ENCODE measurements at places on chromosomes 1 and 21.
A peak's percentile ranks its signal among the peaks of the same experiment; 100 is the strongest.

DNA sequence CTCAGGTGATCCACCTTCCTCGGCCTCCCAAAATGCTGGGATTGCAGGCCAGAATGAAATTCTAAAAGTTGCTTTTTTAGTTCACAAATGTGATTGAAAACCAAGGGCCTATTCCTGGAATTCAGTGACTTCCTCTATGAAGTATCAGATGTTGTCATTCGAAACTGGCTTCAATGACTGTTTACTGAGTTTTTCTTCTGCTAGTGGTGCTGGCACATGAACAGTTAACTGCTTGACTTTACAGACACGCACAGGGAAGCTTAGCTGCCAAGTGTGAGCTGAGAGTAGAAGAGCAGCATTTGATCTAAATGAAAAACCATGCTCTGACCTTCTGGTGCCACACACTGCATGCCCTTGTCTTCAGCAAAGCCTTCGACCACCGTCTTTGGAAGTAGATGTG, 32.8 kb upstream of the AJAP1 start:
- DNase-seq, result no peak

DNA sequence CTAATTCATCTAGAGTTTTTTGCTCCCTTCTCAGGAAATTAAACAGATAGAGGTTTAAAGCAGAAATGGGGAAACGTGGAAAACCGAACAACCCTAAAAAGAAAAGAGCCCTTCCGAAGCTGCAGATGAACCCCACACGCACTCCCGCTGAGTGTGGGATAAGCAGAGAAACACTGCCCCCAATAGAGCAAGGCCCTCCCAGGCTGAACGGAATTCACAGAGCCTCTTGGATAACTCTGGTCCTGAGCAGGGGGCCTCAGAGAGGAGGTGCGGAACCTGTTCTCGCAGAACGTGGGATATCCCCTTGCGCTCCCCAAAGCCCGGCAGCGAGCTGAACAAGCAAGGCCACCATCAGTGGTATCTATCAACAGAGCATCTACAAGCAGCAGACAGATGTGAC, 44.9 kb downstream of the SSBP3 start:
- DNase-seq, result peak; percentile 31

DNA sequence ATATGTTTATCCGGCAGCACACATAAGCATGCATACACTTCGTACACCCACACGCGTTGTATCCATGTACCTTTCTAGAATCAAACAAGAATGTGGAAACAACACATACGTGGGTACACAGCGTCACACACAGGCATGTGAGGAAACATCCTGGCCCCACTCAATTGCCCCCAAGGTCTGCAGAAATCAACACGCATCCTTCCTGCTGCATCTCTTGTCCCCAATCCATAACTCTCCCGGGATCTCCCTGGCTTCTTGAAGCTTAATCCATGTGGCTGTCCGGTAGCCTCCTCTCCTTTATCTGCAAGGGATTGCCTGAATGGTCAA, 5.5 kb upstream of the TBX15 start:
- DNase-seq, result no peak

GRCh38 chr1:14600405-14601112, 2.1 kb downstream of the KAZN start:
- peak; percentile 21 for DNase-seq

DNA sequence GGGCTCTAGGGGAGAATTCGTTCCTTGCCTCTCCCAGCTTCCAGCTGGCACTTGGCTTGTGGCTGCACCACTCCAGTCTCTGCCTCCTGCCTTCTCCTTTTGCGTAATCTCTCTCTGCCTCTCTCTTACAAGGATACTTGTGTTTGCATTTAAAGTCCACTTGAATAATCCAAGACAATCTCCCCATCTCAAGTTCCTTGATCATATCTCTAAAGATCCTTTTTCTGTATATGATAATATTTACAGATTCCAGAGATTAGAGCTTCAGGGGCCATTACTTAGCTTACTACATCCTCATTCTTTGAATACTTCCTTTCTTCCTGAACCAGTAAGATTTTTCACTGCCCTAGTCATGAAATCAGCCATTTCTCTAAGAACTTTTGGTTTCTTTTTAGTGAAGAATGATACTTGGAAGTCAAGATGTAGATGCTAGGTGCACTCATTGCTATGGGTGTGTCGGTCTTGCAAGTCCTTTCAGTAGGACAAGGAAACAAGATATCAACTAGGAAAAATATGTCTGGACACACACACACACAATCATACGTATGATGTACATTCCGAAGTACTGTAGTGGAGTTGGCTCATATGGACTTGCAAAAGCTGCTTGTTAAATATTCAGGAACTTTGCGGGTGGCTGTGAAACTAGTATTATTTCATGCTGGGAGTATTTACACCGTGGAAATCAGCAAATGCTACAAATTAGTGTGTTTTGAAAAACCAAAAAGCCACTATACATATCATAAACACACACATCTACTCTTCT, 20.8 kb upstream of the RLF start:
- no peak for DNase-seq

DNA sequence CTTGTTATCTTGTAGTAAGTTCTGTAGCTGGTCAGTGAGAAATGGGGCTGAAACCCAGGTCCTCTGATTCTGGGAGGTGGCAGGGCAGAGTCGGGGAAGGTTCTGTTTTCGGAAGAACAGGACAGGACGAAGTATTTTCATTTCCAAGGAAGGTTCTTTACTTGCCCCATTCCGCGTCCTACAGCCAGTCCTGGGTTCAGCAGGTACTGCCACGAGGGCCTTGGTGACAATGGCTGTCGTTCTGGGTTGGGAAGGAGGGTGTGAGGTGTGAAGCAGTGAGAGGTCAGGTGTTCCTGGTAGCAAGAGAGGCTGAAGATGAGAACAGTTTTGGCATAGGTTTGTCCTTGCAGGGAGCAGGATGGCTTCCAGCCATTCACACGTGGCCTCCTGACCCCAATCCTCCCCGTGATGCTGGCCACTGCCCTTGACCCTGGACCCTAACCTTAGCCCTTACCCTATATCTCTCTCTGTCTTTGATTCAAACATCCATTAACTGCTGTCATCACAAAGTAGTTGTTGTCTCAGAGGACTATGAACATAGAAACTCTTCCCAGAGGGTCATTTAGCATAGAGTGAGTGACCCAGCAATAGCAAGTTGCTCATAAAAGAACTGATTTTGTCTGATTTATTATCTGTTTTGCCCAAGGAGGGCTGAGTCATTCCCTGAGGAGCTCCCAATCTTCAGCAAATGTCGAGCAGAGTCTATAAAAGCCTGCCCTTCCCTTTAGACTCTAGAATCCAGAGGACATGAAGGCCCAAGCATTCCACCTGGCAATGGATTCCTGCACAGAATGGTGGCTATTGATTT, 25.0 kb downstream of the VASH2 start:
- no peak for DNase-seq

- no peak for DNase-seq
Measured at GRCh38 chr1:162709870-162710269, 77.6 kb downstream of the DDR2 start.

- no peak for DNase-seq
Measured at GRCh38 chr21:18298228-18298627, 53.6 kb downstream of the CHODL start.

- no peak for DNase-seq
Measured at GRCh38 chr1:49111931-49112330, 335.2 kb upstream of the BEND5 start.

GRCh38 chr1:103218821-103219220, 110.5 kb upstream of the COL11A1 start:
- no peak for DNase-seq

- DNase-seq, result no peak
Measured at GRCh38 chr1:84719543-84720217, 29.4 kb upstream of the SSX2IP start.

DNA sequence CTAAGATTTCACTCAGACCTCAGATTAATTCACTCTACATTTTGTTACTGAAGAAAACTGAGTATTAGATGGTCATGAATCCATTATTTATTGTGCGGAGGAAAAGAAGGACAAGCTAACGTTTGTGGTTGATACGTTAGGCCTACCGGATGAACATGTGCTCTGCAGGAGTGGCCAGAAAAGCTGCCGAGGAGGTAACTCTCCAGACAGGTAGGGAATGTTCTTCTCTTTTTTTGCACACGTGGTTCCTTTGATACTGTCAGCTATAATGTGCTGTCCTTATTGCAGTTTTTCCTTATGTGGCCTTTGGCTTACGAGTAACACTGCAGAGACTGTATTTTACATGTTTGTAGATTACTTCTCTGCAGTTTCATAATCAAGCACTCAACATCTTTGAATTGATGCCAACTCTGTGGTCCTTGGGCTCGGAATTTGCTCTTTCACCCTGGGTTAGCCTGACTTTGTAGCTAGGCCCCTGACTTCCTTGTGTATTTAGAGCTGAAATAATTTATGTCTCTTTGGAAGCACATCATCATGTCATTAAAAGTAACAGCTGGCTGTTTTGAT, 13.6 kb downstream of the MTR start:
- no peak for DNase-seq

DNA sequence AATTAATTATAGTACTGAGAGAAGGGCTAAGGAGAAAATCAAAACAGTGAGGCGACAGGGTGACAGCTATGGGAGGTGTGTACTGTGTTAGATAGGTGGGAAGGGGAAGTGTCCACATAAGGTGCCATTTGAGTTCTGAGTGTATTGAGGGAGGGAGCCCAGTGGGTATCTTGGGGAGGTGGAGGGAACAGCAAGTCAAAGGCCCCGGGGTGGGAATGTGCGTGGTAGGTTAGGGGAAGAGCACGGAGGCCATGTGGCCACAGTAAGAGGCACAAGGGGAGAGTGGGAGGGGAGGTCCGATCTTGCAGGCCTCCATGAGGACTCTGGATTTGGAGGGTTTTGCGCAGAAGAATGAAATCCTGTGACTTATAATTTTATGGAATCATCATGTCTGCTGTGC, 3.0 kb upstream of the XKR8 start:
- no peak for DNase-seq

DNA sequence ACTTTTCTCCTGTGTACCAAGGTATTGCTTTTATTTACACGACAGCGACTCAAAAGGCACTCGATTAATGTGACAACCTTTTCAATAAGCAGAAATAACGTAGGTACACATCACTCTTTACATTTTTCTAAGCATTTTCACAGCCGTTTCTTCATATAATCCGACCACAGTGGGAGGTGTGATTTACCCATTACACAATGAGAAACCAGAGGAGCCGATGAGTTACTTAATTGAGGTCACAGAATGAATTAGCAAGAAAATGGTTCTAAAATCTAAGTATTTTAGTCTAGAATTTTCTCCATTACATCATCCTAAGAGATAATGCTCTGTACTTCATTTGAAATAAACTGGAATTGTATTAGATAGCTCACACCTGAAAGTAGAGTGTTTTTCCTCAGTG, 71.5 kb downstream of the UMODL1 start:
- DNase-seq, result no peak
